Activated T-cell treated with anti-CD3 and anti-CD28 coated beads for 24 hours (primary cell): ENCODE measurements at places on chromosomes 16 and 17.

- no peak for DNase-seq
Measured at GRCh38 chr16:83928341-83929055, 24.5 kb upstream of the OSGIN1 start.

DNA sequence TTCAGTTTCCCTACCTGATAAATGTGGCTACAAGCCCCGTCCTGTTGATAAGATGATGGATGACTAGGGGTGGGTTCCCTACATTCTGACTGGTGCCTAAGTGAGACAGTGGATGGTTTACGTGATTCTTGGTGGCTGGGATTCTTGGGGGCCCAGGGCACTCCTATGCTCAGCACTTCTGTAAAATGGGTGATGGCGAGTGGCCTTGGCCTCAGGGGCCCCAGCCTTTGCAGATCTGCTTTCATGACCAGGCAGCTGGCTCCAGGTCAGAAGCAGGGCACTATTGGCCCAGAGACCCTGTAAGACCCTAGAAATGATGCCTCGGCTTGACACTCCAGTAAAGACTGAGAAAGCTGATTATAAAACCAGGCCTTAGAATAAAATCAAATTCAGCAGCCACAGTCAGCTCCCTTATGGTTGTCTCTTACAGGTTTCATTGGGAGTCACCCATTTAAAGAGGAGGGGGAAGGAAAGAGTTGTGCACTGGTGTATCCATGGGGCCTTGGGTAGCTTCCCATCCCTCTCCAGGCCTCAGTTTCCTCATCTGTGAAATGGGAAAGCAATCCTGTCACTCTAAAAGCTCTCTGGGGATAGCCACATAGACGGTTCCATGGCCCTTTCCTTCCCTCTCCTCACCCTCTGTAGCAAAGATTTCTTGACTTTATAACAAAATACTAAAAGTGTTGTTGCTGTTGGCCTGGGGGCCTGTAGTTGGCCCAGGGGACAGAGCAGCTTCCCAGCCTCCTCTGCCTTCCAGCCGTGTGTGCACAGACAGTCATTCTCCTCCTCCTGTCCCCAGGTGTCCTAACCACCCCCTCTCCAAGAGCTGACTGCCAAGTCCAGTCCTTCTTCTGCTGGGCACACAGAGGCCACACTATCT is 1.2 kb downstream of the SNX20 start:
- DNase-seq, result no peak

DNA sequence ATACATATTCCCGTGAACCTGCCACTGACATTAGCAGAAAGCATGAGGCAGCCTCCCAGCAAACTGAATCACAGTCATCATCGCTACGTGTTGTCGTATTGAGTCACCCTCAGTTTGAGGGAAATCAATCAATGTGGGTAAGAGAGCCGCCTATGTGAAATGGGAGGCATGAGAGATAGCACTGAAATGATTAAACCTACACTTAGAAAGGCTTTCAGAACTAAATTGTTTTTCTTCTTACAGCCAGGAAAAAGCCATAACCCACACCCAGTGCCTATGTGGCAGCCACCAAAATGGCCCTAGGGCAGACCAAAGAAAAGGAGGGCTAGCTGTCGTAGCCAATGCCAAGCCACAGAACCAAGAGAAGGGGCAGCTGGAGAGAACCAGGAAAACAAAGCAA is 90.5 kb downstream of the ADAMTS18 start:
- DNase-seq, result no peak

- no peak for DNase-seq
Measured at GRCh38 chr17:83064021-83064731, 15.2 kb upstream of the METRNL start.

- no peak for DNase-seq
Measured at GRCh38 chr16:5188318-5188988, 90.9 kb upstream of the EEF2KMT start.

DNA sequence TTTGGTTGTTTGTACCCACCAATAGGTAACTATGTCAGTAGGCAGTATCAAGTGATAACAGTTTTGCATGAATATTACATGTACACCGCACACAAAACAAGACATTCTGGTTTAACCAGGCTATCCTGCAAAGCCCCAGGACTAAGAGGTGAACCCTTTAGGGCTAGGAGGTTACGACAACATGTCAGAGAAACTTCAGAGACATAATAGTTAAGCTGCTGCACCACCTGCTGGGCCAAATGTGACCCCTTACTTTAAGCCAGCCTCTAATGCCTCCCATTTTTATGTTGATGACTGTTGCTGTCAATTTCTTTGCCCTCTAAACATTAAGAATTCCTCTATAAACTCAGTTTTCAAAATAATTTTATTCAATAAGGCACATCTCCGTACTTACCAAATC is 15.4 kb downstream of the SRP68 start:
- DNase-seq, result no peak
